ENCODE measurements at places on chromosomes 4 and X.

DNA sequence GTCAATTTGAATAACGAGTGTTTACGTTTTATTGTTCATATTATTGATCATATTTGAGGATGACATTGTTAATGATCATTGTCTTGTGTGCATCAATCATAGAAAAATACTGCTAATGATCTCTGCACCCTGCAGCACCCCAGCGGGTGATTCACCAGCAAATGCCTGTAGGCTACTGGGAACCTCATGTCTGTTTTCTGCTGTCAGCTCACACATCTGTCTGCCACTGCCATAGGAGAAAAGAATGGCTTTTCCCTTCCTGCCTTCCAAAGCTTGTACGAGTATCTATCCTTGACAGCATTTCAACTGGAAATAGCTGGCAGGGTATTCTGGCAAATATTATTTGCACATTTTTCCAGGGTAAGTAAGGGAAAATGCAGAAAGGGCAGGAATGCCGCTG is 272.1 kb upstream of the TRAM1L1 start:
- DNase-seq = no peak

DNA sequence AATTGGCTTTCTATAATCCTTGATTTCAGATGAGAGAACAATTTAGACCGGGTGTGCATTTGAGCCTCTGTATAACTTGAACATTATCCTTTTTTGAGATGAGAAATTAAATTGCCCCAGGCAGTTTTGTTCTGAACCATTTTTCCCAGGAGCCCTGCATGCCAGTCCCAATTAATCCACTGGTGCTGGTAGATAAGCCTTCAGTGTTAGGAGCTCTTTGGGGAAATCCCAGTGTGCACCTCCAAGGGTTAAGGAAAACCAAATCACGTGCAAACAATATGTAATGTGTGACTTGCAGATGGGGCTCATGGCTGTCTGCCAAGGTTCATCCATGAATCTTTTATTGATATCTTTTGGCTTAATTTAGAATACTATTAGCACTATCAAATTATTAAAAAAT is 43.2 kb downstream of the KIT start:
- no peak for DNase-seq

DNA sequence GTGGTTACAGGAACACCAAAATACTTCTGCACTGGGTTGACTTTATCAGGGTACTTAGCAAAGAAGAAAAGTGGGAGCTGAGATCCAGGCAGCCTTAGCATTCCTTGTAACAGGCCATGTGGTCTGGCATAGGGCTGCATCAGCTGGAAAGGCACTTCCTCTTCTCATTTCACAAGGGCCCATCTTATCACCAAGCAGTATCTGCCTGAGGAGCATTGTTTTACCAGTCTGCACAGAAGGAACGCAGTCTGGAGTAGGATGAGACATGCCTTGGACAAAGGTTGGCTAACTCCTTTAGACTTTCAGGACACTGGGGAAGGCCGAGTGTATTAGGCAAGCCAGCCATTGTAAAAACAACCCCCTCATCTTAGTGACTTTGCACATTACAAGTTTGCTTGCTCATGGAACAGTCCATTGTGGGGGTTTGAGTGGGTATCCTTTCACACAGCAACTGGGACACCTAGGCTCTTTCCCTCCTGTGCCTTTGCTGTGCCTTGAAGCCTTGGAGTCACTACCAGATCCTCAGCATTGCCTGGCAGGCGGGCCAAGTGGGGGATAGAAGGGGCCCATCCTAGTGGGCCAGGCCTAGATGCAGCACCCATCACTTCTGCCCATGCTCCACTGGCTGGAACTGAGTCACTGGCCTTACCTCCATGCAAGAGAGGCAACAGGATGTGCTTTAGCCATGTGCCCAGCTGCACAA is 4.6 kb downstream of the SUV39H1 start:
- no peak for DNase-seq

GRCh38 chr4:183838987-183839712 is 66.0 kb upstream of the STOX2 start:
- DNase-seq = no peak

DNA sequence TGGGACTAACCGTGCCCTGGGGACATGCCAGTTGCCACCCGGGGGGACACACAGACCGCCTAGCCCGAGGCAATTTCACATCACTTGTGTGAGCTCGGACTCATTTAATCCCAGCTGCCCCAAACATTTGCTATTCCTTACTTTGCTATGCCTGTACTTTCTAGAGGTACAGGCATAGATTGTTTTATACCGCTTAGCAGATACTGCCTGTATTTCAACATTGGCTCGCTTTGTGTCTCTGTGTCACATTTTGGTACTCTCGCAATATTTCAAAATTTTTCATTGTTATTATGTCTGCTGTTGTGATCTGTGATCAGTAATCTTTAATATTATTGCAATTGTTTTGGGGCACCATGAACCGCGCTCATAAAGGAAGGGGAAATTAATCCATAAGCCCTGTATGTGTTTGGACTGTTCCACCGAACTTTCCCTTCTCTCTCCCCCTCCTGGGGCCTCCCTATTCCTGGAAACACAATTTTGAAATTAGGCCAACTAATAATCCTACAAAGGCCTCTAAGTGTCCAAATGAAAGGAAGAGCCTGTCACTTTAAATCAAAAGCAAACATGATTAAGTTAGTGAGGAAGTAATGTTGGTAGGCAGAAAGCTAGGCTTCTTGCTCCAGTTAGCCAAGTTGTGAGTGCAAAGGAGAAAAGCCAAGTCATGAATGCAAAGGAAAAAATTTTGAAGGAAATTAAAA is 568 bp upstream of the CASP6 start:
- no peak for DNase-seq

DNA sequence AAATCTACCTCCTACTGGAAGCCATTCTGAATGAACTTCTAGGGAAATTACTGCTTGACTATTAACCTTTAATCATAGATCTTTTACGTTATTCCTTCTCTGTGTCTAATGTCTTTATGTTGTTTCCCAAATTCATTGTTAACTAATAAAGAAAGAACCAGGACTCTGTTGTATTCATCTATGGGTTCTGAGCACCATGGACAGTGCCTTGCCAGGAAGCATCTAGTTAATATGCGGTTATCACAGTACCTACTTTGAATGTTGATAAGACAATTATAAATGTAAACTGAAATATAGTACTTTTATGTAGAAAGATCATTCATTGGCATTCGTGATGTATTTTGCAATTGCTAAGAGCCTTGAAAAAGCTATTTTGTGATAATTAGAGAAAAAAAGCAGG is 23.8 kb downstream of the NWD2 start:
- no peak for DNase-seq

DNA sequence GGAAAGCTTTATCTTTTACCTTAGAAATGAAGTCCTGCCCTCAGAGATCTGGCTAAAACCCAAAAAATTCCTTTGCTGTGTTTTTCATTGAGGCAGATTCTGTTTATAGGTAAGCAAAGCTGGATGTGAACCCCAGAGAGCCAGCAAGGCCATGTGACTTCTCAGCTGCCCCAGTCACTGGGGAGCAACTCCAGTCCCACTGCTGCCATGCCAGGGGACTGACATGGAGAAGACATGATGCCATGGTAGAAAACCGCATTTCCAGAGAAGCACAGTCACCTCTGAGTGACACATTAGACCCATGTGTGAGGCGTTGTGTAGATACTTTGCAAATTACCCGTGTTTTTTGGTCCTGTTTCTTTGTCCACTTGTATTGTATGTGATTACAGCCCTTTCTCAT is 45.4 kb downstream of the PTTG2 start:
- no peak for DNase-seq

DNA sequence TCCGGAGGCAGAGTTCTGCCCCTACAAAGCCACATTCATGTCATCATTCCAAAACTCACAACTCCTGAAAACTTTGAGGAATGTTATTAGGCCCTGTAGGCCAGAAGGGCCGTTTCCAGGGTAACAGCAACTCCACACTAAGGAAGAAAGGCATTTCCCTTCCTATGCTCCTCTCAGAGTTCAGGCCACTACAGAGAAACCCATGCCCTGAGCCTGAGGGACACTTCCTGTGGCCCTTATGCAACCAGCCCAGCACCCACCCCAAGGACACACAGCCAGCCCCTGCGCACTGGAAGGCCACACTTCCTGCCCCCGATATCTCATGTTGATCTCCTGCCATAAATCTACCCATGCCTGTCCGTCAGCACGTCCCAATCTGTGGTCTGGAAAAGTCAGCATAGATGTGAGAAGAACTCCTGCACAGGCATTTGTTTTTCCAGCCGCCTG is 289.3 kb downstream of the BCOR start:
- peak; percentile 50 for DNase-seq

DNA sequence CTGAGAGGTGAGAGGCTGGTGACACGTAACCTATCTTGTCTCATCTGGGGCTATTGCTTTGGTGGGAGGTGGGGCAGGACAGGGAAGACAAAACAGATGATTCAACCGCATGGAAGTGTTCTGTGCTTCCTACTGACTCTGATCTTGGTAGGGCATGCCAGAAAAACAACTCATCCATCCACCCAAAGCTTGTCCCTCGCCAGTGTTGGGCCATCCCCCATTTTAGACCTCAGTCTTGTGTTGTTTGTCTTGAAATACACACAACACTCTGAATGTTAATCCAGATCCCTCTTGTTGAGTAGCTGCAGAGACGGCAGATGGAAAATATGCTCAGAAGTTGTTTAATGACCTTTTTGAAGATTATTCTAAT is 377 bp downstream of the CHRNA9 start:
- no peak for DNase-seq

DNA sequence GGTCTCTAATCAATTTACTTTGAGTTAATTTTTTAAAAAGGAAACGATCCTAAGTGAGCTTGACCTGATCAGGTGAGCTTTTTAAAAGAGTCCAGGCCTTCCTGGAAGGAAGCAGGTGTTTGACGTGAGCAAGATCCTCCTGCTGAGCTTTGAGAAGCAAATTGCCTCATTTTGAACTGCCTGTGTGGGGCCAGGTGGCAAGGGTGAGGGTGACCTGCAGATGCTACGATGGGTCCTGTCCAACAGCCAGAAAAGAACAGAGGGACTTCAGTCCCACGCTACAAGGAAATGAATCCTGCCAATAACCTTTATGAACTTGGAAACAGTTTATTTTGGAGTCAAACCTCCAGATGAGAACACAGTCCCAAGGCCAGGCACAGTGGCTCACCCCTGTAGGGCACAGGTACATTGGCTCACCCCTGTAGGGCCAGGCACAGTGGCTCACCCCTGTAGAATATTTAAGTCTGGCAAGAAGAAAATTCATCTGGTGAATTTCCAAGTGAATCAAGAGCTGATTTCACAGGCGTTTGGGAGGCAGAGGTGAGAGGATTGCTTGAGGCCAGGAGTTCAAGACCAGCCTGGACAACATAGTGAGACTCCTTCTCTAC is 58.1 kb downstream of the CASP3 start:
- DNase-seq = no peak

DNA sequence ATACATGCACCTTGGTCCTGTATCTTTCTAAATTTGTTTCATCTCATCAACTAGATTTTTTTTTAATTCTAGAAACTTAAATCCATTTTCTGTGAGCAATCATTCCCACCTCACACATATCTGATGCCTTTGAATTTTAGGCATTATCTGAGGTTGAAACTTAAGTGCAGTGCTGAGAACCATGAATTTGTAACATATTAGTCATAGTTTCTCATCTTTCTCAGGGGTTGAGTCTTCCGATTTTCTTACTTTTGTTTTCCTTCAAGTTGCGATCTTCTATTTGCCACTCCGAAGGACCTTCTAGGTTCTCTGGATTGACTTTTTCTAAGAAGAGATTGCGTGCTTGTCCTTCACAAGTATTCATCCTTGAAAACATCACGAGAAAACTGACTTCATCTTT is 3.7 kb upstream of the NR0B1 start:
- no peak for DNase-seq

GRCh38 chrX:87299563-87300160 is 217.9 kb upstream of the KLHL4 start:
- no peak for DNase-seq

GRCh38 chr4:88807499-88807898 is 109.9 kb upstream of the NAP1L5 start:
- no peak for DNase-seq

- DNase-seq = no peak
Measured at GRCh38 chr4:83358410-83358809, 23.8 kb upstream of the HPSE start.

DNA sequence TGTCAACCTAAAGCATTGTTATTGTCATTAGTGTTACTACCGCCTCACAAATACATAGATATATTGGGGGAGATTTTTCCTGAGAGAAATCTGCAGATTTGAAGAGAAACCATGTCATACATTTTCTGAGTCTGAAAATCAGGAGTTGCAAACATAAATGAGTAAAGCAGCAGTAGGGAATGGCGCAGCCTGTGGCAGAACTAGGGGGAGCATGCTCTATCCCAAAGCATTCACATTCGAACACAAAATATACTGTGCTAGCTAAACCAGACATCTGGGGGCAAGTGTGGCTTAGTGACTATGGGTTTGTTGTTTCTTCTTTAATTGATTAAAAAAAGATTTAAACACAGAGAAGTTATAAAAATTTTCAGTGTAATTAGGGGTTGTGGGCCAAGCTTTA is 83.2 kb downstream of the CPE start:
- no peak for DNase-seq

DNA sequence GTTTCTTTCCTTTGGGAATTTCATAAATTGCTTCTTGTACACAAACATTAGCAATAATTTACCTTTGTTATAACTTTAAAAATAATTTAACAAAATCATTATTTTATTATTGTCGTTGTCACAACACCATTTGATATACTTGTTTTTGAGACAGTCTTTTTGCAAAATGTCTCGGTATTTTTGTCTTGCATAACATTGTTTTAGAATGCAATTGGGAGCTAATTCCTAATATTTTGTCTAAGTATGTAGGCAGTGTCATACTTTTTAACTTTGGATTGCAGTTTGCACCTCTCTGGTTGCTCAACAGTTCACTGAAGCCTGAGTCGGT is 340 bp upstream of the CFAP299 start:
- no peak for DNase-seq

- DNase-seq = peak; percentile 39
Measured at GRCh38 chr4:90689739-90690138, 562.5 kb downstream of the CCSER1 start.

GRCh38 chr4:62262676-62263075 is 1062.5 kb downstream of the ADGRL3 start:
- no peak for DNase-seq

- DNase-seq = no peak
Measured at GRCh38 chr4:157075811-157076577, at the start of gene GLRB. Gene GLRB, plus strand, starts transcription at chr4:157076150. Its CDS starts 1,875 bp downstream, at chr4:157078025.

DNA sequence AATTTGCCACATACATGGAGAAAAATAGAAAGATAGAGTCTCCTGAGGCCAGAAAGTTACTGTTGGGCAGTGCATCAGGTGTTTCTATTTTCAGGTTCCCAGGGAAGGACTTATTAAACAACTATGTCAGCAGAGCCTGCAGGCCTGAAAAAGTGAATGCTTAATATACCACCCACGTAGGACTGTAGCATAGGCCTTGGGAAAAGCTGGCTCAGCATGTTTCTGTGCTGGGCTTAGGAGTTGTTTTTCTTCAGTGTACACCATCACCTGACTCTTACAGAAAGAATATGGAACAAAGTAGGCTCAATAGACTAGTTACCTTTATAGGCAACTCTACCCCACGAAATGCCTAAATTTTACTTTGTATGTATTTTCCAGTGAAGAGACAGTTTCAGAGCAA is 1385.9 kb downstream of the FAM133A start:
- DNase-seq = no peak

GRCh38 chr4:152258391-152258790 is 277.5 kb downstream of the FBXW7 start:
- no peak for DNase-seq
